SK-N-SH (cell line): ENCODE measurements at places on chromosomes 11 and 22.

DNA sequence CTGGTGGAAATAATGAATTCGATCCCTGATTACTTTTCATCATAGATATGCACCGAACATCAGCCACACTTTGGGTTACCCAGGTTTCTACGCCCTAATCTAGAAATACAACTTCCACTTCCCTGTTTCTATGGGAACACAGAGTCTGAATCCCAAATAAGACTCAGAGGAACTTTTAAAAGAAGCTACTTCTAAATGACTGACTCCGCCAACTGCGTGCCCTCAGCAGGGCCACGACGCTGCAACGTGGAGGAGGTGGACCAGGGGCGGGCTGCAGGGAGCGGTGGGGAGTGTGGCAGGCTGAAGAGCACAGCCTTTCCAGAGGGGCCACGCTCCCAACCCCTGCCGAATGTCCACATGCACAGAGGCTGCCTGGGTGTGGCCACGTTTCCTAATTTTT, 304.0 kb downstream of the SHANK2 start:
- H3K4me3 ChIP-seq = no peak overlapping the region
- no peaks in the 10 kb centered on the region for H3K27me3 ChIP-seq
- no peaks in the 10 kb centered on the region for H3K36me3 ChIP-seq
- no peaks in the 10 kb centered on the region for H3K4me1 ChIP-seq

DNA sequence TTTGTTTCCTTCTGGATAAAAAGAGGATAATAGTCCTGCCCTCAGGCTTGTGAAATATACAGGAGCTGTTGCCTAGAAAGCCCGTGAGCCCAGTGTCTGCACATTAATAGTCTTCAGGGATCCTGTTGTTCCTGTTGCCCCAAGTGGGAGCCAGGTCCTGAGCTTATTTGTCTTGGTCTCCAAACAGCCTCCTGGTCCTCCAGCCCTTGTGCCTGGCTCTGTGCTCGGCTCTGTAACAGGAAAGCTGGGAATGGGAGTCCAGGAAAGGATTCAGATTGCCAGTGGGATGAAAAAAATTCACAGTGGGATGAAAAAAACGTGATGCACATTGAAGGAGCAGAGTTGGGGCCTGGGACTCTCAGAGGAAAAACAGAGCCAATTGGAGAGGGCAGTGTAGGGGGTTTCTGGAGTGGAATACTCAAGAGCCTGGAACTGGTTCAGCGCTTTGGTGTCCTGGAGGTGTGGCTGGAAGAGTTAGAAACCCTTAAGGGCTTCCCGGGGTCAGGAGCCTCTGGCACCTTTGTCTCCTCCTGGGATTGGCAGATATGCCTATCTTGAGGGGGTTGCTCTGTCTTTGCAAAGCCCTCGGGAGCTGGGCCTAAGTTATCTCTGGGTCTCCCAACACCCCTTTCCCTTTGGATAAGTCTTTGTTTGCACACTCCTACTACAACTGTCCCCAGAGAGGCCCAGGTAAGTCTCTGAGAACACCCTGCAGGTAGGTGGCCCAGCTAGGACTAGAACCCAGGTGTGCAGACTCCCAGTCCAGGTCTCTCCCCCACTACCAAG, 2.3 kb upstream of the INPPL1 start:
- H3K27me3 ChIP-seq = no peaks in the 10 kb centered on the region
- peak overlapping the region; percentile 96 for H3K4me3 ChIP-seq
- peaks cover 24% of the 10 kb centered on the region for H3K4me1 ChIP-seq
- peaks cover 9% of the 10 kb centered on the region; the same call in 1 of the 2 replicates for H3K36me3 ChIP-seq
- no peak for DNase-seq
- peak overlapping the region; percentile 90 for H3K27ac ChIP-seq

DNA sequence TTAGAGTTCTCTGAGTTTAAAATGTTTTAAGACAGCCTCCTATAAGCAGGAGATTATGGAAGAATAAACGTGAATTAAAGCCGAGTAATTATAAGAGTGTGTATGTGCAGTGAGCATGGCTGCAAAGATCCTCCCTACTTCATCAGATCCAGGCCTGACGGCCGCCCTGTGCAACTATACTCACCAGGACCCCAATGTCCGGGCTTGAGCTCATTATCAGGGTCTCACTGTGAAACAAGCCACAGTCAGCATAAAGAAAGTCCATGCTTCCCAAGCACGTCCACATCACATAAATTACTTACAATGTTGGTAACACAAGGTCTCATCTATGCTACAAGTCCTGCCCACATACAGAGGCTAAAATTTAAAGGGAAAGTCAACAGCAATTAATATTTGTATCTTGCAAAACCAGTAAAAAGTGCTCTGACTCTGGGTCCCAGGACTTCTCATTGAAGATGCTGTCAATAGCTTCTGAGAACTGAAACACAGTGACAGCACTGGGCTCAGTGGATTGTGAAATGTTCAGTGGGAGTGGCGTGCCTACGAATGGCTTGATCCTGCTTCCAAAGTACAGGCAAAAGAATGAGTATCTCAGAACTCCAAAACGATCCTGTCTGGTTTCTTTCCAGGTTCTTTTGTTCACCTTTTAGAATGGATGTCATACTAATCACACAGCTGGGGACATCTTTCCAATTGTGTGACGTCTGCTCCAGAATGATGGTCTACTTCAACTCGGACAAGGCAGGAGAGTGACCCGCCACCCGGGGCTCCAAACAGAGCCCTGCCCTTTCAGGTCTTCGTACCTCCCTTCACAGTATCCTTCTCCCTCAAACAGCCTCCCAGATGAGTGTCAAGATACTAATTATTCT, 72.1 kb upstream of the ARFGAP3 start:
- peaks cover 15% of the 10 kb centered on the region for H3K4me1 ChIP-seq
- H3K27me3 ChIP-seq = no peaks in the 10 kb centered on the region
- H3K36me3 ChIP-seq = no peaks in the 10 kb centered on the region
- DNase-seq = no peak
- H3K27ac ChIP-seq = no peak overlapping the region

DNA sequence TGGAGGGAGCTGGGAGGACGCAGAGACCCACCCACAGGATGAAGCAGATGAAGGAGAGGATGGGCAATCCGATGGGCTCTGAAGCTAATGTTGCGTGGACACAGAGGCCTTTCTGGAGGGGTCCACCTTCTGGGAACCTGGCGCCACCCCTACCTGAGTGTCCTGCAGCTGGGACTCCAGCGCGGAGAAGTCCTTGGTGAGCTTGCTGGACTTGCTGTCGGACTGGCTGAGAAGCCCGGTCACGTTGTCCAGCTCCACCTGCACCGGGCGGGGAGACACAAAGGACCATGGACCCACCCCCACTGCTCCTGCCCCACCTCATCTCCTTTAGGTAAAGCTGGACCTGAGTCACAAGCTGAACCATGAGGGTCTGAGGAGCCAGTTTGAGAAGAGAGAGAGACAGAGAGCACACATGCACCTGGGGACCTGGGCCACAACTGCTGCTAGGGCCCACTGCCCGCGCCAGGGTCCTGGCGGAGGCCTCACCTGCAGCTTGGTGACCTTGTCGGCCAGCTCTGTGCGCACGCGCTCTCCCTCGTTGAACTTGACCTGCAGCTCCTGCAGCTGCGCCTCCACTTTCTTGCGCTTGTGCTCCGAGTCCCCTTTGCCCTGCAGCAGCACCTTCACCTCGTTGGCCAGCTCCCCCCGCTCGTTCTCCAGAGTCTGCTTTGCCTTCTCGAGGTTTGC, 40.8 kb downstream of the APOL1 start:
- no peaks in the 10 kb centered on the region for H3K27me3 ChIP-seq
- no peak overlapping the region for H3K27ac ChIP-seq
- no peaks in the 10 kb centered on the region for H3K4me1 ChIP-seq
- peaks cover 86% of the 10 kb centered on the region; the same call in 1 of the 2 replicates for H3K36me3 ChIP-seq
- H3K4me3 ChIP-seq = no peak overlapping the region
- no peak for DNase-seq

DNA sequence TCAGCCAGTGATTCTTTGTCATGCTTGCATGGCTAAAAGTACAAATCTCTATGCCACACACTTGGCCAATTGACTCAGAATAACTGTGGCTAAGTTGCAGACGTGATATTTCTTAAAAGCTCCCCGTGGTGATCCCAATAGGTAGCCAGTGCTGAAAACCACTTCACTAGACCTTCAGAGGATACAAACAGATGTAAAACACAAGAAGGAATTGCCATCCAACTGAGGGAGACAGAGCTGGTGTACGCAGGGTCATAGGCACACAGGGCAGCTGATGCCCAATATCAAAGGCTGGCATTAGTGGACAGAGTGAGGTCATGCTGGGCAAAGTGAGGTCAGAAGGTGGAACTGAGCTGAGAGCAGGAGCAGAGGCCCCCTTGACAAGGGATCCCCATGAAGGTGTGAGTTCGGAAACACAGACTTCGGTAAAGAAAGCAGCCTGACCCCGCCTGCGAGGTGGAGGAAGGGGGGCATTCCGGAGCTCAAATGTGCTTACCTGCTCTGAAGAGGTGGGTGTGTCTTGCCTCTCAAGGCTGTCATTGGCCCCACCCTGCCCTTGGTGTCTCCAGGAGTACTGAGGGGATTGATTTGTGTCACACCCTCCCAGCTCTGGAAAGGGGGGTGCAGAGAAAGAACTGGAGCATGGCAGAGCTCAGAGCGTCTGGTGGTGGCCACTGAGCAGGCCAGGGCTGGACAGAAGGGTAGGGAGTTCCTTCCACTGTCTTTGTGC, 344.9 kb upstream of the B3GAT1 start:
- no peaks in the 10 kb centered on the region; the same call in 1 of the 2 replicates for H3K4me1 ChIP-seq
- no peak for DNase-seq
- H3K4me3 ChIP-seq = no peak overlapping the region
- H3K27me3 ChIP-seq = no peaks in the 10 kb centered on the region
- no peak overlapping the region for H3K27ac ChIP-seq
- H3K36me3 ChIP-seq = no peaks in the 10 kb centered on the region

- no peaks in the 10 kb centered on the region for H3K36me3 ChIP-seq
- no peak overlapping the region for H3K4me3 ChIP-seq
- no peaks in the 10 kb centered on the region for H3K27me3 ChIP-seq
- no peak for DNase-seq
These were observed 661.3 kb upstream of the B3GAT1 start for GRCh38 chr11:135073381-135073780.

DNA sequence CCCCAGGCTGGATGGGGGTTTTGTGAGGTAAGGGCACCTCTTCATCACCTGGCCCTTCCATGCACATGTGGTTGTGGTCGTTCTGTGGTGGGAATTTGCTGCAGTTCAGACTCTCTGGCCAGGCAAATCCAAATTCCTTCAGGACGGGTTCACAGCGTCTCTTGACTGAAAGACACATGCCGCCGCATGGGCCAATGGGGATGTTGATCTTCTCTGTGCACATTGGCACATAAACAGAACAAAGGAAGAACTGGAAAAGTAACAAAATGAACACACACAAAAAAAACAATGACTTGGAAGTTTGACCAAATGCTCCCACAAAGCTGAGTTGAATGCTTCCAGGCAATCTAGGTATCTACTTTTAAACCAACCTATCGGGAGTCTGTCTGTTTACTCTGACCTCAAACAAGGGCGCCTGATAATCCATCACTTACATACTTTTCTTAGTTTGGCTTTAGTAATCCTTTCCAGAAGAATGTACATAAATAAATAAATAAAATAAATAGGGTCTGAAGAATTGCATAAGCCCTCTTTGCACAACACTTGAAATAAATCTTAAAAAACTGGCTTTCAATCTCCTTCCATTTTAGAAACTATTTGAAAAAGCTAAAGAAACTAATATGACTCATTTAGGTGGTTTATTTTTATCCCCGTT, 2.8 kb downstream of the FZD4 start:
- H3K4me3 ChIP-seq = no peak overlapping the region
- H3K36me3 ChIP-seq = peaks cover 17% of the 10 kb centered on the region
- H3K27me3 ChIP-seq = no peaks in the 10 kb centered on the region
- peaks cover 9% of the 10 kb centered on the region; the same call in 1 of the 2 replicates for H3K4me1 ChIP-seq

DNA sequence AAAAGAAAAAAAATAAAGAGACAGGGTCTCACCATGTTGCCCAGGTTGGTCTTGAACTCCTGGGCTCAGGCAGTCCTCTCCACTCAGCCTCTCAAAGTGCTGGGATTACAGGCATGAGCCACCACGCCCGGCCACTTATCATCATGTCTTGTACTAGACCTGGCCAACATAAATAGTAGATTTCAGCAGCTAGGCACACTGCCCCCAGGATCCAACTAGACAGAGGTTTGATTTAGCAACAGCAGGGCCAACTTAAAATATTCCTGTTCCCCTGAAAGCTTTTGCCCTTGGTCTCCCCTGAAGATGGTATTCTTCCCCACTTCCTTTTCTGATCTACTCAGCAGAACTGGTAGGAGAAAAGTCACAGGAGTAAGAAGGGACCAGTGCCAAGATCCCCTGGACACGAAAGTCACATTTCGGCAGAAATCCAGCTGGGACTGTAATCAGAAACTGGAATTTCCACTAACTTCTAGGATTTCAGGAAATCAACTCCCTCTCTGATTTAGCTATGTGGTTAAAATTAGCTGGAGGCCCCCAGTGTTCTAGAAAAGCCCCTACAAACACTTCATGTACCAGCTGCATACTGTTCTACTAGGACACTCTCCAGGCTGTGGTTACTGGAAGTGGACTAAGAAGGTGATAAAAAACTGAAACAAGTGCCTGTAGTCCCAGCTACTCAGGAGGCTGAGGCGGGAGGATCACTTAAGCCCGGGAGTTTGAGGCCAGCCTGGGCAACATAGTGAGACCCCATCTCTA, 8.9 kb upstream of the PPP2R1B start:
- H3K4me1 ChIP-seq = no peaks in the 10 kb centered on the region; the same call in 1 of the 2 replicates
- H3K27me3 ChIP-seq = no peaks in the 10 kb centered on the region
- H3K4me3 ChIP-seq = no peak overlapping the region
- no peak for DNase-seq
- no peaks in the 10 kb centered on the region for H3K36me3 ChIP-seq
- H3K27ac ChIP-seq = no peak overlapping the region

DNA sequence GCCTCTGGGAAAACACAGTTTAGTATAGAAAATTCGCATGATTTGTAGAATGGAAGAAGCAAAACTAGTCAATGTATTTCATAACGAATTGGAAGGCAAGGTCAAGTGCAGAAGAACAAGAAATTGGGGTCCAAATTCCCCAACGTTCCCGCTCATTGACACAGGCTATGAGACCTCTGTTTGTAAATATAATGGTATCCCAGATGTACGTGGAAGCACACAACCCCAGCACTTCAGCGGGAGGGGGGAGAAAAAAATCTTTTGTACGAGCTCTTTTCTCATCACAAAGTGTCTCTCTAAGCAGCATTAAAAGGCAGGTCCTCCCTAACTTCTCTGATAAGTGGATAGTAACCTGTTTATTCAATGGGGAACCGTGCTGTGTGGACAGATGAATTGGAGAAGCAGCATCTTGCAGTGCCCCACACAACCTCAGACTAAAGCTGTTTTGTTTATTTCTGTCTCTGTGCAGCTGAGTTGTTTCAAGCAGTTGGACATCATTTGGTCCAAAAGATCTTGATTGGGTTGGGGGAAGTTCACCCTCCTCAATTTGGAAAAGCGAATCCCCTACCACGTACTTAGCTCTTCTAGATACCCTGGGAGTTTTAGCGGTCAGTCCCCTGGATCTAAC, 1.1 kb upstream of the GAB2 start:
- peaks cover 18% of the 10 kb centered on the region; the same call in 1 of the 2 replicates for H3K4me1 ChIP-seq
- H3K27me3 ChIP-seq = no peaks in the 10 kb centered on the region
- peak overlapping the region; percentile 81 for H3K4me3 ChIP-seq
- H3K36me3 ChIP-seq = no peaks in the 10 kb centered on the region

GRCh38 chr11:128532572-128533091, 54.7 kb downstream of the ETS1 start:
- H3K4me3 ChIP-seq = no peak overlapping the region
- H3K27ac ChIP-seq = no peak overlapping the region
- H3K36me3 ChIP-seq = no peaks in the 10 kb centered on the region
- DNase-seq = no peak
- H3K4me1 ChIP-seq = 0 out of 2 replicates have a peak, but pooled peaks cover 6% of the 10 kb centered on the region
